ENCODE measurements at places on chromosomes 16 and 17. TPM values are rescaled to one million over a fixed set of nuclear protein-coding genes. Genes with fewer than 3 reads are reported as not detected.

GRCh38 chr16:4826526-4826925, 20.6 kb downstream of the GLYR1 start:
- no peak for DNase-seq

GRCh38 chr17:39125143-39125875, 26.1 kb downstream of the PLXDC1 start:
- DNase-seq, result no peak

GRCh38 chr16:50945171-50945570, 203.3 kb downstream of the CYLD start:
- no peak for DNase-seq

DNA sequence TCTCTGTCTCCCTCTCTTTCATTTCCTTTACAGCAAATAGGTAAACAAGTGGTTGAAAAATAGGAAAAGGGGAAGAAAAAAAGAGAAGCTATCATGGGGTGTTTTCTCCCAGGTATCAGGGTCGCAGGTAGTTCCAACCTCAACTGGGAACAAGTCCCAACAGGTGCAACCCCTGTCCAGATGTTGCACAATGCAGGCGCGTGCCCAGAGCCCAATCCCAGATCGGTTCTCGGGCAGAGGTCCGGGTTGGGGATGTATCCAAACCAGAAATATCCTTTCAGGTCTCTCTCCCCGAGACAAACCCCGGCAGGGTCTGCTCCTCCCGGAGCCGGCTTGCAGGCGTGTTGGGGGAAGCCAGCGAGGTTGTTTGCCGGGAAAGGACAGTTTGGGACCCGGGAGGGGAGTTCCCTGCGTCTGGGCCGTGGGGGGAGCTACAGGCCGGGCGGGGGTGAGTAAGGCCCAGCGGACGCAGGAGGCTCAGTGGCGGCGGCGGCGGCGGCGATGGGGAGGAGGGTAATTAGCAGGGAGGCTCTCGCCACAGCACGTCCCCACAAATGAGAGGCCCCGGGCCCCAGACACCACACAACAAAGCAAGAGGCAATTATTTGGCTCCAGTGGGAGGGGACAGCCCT, 21.2 kb upstream of the SP6 start:
- no peak for DNase-seq

DNA sequence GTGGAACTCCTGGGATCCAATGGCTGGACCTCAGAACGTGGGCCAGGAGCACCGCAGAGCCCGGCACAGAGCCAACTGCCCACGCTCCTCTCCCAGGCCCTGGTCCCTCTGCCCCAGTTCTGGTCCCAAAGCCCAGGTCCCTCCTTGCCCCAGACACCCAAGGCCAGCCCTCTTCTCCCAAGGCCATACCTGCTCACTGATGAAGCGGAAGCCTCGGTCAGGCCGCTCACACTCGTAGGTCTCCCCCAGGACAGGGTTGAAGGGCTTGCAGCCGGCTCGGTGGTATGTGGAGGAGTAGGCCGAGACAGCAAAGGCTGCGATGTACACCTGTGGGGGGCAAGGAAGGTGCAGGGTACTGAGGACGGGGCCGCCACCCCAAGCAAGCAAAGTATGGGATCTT, 8.5 kb downstream of the OSBPL7 start:
- no peak for DNase-seq

GRCh38 chr17:74368341-74369081, 1.2 kb downstream of the GPR142 start:
- peak; percentile 79 for DNase-seq

GRCh38 chr17:81917565-81918332, at the start of gene SIRT7:
SIRT7 (minus strand) TSS chr17:81918176; CDS start chr17:81918131, 45 bp downstream.
- DNase-seq, result peak; percentile 80

CDRT15L2 gene
- not detected for total RNA-seq

- no peak for DNase-seq
These were observed 1.4 kb upstream of the CTRB2 start for GRCh38 chr16:75208242-75208825.

- DNase-seq, result peak; percentile 77
These were observed 30.8 kb downstream of the HLF start for GRCh38 chr17:55295411-55296170.

CRAMP1 gene
- total RNA-seq, result 17.3 TPM

DNA sequence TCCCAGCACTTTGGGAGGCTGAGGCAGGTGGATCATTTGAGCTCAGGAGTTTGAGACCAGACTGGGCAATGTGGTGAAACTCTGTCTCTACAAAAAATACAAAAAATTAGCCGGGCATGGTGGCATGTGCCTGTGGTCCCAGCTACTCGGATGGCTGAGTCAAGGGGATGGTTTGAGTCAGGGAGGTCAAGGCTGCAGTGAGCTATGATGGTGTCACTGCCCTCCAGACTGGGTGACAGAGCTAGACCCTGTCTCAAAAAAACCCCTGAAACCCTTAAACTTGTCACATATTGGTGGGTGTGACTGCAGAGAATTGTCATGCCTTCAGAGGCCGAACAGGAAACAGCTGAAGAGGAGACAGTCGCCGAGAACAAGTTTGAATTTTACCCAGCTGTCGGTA, 13.4 kb downstream of the RPTOR start:
- no peak for DNase-seq

DNA sequence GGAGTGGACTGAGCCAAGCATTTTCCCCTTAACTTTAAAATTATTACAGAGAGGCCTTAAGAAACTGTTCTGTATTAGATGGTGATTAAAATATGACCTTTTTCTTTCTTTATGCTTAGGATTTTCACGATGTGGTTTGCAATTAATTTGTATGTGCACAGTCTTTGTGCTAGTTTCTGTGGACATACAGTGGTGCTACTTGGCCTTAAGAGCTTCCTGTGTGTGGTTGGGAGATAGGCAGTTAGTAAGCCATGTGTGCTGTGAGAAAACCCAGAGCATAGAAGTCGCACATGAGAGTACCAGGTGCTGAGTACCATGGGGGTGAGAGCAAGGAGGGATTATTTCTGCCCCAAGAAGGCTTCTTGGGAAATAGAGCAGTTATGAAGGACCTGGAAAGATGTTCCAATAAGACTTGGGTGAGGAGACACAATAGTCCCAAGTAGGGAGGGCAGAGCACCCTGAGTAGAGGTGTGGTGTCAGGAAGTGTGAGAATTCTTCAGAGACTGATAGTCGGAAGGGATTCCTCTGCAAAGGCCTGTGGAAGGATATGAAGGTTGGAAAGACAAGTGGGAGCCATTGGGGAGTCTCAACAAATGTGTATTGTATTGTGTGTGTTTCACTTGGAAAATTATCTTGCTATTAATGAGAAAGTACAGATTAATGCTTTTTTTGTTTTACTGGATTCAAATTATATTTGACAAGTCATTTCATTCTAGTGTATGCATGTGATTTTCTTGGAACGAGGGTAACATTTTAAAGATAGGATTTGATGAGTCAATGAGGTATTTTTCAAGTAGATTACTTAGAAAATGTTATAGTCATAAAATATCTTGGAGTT, 239.9 kb downstream of the PRKCA start:
- DNase-seq, result no peak

GRCh38 chr17:6162892-6163291, 92.7 kb downstream of the WSCD1 start:
- no peak for DNase-seq

DNA sequence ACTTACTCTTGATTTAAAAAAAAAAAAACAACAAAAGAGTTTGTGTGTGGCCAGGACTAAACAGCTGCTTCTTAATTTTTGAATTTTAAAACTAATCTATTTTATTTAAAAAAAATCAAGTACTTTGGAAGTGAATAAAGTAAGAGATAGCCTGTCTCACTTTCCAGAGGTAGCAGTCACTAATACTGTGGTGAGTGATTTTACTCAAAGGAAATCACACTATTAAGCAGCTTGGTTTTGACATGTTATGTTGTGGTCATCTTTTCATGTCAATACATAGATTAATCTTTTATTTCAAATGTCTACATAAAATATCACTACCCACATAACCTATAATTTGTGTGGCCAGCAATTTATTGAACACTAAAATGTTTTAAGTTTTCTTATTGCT, 102.2 kb upstream of the HLF start:
- no peak for DNase-seq

DNA sequence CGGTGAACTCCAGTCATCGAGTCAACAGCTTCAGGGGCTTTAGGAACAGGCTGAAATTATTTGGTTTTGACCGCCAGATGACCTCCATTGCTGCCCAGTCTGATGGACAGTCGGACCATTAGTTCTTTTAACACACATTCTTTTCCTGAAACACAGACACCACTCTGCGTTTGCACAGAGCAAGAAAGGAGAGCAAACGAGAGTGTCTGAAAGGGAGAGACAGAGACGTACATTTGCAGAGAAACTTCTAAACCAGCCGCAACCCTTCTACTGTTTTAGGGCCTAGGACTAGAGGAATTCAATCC, 156.1 kb downstream of the SNX11 start:
- no peak for DNase-seq

ERAL1 gene
- 49.1 TPM for total RNA-seq

LRRC36 gene
- total RNA-seq, result not detected

KCNG4 gene
- not detected for total RNA-seq

GRCh38 chr16:4806280-4806679, 3.8 kb upstream of the ROGDI start:
- no peak for DNase-seq

DNA sequence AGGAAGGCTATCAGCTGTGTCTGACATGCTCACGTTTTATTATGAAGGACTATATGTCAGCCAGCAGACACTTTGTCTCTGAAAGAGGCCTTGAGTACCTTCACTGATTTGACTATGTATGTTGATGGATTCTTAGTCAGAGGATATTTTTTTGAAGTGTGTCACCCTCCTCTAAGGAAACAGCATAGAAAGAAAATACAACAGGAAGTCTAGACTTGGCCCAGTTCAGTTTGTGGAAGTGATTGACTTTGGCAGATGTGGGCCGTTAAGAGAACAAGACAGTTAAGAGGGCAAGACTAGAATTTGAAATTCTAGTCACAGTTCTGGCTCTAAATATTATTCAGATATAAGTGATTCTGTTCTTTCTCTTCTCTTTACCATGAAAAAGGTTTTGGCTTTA, 471.5 kb downstream of the CDH8 start:
- DNase-seq, result no peak

EZH1 gene
- 12.9 TPM for total RNA-seq

DNA sequence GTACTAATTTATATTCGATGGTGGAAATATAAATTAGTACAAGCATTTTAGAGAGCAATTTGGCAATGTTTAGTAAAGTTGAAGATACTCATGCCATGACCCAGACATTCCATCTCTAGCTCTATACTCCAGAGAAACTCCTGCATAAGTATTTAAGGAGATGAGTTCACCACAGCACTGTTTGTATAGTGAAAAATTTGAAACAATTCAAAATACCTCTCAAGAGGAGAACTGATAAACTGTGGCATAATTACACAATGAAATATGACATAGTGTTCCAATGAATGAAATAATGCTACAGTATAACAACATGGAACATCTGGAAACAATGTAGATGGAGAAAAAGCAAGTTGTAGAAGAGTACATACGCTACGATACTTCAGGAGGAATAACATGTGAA, 48.6 kb upstream of the IRX3 start:
- DNase-seq, result no peak

GRCh38 chr16:5073279-5073629, 1.6 kb downstream of the ALG1 start:
- no peak for DNase-seq

TSPOAP1 gene
- 0.14 TPM for total RNA-seq

PIEZO1 gene
- total RNA-seq, result 354 TPM

SEPTIN12 gene
- not detected for total RNA-seq

GRCh38 chr17:80475910-80476876, at the start of gene NPTX1:
NPTX1 (minus strand) TSS chr17:80476607; CDS start chr17:80476446, 161 bp downstream.
- DNase-seq, result peak; percentile 38

FAM20A gene
- total RNA-seq, result not detected

DNA sequence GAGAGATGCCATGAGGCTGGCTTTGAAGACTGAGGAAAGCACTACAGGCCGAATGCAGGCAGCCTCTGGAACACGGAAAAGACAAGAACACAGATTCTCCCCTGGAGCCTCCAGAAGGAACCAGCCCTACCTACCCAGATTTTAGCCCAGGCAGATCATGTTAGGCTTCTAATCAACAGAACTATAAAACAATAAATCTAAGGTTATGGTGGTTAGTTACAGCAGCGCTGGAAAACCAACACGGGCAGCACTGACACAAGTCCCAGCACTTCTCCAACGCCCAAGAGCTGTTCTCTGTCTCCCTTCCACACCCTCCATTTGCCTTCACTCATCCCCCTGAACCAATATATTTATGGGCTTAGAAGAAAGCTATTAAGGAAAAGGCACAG, 7.5 kb downstream of the ANKRD11 start:
- no peak for DNase-seq

DNA sequence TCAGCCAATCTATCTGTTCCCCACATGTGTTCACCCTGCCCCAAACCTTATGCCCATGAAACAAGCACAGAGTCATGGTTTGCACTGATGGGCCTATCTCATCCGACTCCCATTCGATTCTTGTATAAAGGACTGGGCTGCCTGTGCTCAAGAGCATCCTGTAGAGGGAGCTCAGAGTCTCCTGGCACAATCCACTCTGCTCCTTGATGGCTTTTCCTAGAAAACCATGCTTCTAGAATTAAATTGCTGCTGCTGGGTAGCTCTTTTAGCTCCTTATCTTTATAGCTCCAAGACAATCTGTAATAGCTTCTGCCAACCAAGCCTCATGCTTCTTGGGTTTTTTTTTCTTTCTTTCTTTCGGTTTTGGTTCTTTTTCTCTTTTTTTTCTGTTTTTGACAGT, 9.7 kb downstream of the ZNF19 start:
- peak; percentile 57 for DNase-seq

GRCh38 chr17:18319604-18320256, 4.6 kb downstream of the SMCR8 start:
- peak; percentile 68 for DNase-seq

DNA sequence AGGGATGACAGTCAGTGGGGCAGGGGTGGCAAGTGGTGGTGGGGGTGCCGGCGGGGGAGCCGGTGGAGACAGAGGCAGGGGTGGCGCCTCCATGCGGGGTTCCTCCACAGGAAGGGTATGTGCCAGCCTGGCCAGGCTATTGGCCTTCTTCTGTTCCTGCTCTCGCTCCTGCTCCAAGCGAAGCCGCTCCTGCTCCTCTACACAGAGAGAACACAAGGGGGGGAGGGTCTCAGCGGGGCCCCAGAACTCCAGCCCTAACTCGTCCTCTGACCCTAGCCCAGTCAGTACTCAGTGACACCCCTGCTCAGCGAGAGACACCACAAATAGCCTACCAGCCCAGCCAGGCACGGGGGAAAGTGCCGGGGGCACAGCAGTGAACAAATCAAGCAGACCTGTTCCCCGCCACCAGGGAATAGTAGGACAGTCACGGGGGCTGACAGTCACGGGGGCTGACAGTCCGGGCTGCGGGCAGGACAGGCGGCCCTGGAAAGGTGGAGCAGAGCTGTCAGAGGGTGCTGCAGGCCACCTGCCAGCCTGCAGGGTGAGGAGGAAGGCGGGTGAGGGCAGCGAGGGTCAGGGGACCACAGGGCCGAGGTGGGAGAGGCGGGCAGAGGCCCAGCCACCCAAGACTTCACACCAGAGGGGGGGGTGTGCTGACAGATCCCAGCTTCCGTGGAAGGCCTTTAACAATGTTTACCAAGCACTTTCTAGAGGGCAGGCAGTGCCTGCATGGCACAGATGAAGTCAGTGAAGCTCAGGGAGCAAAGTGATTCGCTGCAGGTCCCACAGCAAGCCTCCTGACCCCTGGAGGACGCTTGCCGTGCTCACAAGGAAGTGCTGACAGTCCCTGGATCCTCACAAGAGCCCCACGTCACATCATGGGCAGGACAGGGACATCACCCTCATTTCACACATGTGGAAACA, 5.3 kb downstream of the MNT start:
- peak; percentile 52 for DNase-seq

GRCh38 chr17:4751932-4752331, 12.2 kb upstream of the CXCL16 start:
- peak; percentile 50 for DNase-seq

- no peak for DNase-seq
These were observed 13.1 kb upstream of the CTCF start for GRCh38 chr16:67549240-67549639.

- no peak for DNase-seq
These were observed 3.8 kb downstream of the TNFSF12 start for GRCh38 chr17:7552621-7553051.

EXOC7 gene
- total RNA-seq, result 114 TPM

Data from dermis blood vessel endothelial cell (primary cell).